ENCODE measurements at places on chromosomes 7 and 10.

DNA sequence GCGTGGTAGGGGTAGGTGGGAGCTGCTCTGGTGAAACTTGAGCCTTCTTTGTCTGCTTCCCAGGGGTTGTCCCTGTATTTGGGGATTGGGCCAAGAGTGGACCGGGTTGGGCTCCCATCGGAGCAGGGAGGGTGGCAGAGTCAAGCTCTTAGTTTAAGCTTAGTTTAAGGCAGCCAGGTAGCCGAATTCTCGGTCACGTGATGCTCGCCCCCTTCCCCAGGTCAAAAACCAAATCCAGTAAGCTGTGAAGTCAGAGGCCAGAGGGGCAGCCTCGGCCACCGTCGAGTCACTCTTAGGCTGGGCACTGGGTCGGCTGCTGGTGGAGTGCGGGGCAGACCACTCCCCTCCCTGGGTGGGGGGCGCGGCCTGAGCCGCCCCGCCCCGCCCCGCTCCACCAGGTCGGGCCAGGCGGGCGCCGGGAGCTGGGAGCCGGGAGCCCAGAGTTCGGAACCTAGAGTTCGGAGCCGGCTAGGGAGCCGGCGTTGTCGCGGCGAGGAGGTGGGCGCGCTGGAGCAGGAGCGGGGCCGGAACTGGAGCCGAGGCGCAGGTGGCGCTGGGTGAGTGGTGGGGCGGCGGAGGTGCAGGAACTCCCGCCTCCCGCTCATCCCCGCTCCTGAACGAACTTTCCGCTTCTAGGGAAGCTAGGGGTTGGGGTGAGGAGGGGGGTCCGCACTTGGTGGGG is 2.8 kb upstream of the LZTS2 start:
- DNase-seq = peak; percentile 51

DNA sequence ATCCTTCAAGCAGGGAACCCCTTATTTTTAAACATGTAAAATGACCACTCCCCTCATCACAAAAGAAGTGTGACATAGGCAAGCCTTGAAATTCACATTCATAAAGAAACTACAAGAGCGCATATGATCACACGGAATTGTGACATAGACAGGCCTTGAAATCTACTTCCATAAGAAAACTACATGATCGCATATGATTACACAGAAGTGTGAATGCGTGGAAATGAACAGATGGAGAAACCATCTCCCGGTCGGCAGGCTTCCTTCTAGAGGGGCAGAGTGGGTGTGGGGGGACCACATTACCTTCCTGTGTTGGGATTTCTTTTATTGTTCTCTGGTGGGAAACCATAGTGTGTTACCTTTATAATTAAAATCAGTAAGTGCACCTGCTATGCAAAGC is 285.1 kb upstream of the ADARB2 start:
- DNase-seq = no peak

DNA sequence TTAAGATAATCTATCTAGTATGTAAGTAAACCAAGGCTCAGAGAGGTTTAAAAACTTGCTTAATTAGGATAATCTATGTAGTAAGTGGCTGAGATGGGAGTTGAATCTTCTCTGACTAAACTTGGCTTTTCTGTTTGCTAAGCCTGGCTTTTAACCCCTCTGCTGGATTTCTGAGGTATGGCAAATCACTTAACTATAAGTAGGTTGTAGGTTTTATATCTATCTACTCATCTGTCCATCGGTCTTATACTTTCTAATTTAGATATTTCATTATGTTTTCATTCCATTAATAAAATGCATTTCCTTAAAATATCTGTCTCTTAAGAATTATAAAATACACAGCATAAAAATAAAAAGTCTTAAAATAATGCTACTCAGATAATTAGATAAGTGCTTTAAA is 59.4 kb downstream of the ST7 start:
- no peak for DNase-seq

DNA sequence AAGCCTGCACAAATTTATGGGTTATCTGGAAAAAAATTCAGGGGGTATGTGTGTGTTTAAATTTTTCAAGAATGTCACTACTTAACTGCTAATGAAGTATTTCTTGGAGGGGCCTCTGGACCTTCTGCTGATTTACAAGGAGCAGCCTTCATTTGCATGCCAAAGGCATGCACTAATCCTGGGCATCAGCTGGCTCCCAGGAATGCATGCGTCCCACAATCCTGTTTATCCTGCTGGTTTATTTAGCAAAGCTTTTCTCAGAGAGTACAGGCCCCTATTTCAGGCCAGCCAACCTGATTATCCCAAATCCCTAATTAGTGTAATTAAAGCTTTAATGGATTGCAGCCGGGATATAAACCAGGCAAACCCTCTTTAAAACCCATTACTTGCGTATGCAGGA is 170.4 kb downstream of the TAX1BP1 start:
- DNase-seq = no peak

DNA sequence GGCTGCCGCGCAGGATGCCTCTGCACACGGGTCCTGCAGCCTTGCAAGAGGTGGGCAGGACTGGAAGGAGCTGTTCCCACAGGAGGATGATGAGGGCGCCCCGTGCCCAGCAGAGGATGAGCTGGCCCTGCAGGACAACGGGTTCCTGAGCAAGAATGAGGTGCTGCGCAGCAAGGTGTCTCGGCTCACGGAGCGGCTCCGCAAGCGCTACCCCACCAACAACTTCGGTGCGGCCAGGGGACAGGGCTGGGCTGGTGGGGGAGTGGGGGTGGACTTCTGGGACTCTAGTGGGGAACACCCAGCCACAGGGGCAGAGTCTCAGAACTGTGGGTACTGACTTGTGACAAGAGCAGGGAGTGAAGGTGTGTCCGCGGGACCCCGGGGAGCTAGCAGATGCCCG is 16.0 kb downstream of the ZFYVE27 start:
- no peak for DNase-seq

DNA sequence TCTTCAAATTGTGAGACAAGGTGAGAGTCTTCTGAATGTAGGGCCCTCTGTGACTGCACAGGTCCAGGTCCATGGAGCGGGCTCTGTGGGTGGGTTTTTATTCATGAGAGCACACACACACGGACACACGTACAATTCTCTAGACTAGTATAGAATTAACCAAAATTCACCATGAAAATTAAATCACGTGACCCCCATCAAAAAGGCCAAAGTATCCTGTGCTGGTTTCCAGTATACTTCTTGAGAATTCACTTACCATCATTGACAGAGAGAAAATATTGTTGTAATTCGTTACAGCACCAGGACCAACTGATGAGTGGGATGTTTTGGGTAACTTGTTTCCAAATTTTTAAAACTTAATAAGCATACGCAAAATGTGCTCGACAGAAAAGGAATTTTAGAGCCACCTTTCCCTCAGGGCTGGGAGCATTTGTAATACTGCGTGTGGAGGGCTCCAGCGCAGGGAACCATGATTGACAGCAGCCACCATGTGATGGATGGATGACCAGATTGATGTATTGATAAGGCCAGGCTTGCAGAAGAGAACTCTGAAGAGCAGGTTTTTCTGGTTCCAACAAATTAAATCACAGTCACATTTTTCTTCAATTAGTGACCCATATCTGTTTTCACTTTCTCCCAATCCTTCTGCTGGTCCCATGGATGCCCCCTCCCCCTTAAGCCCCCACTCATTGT is 14.9 kb upstream of the DNTT start:
- no peak for DNase-seq

- no peak for DNase-seq
These were observed 368.4 kb upstream of the PODXL start for GRCh38 chr7:131924857-131925256.

DNA sequence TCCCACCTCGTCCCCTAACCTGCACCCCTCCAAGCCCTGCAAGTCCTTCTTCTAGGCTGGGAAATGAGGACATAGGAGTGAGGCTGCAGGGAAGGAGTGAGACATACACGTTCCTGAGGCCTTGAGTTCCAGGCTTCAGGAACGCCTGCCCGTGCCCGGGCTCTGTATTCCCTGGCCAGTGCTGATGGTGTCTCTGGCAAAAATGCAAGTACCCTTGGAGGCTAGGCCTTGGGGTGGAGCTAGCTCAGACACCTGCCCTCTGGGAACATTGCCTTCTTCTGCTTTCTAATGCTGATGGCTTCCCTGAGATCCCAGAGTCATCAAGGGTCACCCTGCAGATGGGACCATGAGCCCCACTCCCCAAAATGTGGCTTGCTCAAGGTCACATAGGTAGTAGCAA is 76.0 kb downstream of the GRK5 start:
- no peak for DNase-seq

DNA sequence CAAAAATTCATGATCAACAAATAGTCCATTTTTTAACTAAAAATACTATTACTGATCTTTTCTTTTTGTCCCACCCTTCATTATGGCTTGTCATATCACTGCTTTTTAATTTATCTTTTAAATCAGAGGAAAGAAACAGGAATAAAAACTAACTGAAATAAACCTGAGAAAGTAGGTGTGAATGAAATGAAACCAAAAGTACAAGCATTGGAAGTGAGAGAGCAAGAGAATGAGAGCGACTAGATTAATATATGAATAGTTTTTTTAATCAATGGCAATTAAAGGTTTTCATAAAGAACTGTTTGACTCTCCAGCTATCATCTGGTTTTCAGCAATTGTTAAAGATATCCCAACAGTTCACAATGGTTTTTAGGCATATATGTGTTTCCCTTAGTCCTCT is 137.8 kb downstream of the SPAG6 start:
- no peak for DNase-seq

DNA sequence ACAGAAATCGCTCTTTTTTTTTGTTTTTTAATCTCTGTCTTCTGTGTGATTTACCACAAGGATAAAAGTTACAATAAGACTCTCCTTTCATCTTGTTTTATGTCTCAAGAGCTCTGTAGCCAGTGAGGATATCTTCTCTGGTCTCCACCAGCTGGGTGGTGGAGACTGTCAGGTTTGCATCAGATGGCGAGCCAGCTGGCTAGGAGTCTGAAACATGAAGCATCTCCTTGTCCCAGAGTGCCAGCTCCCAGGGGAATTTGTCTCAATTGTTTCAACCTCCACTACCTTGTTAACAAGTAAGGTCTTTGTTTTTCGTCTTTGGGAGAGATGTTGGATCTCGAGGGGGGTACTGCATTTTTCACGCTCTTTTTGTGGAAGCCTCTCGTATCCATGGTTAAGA is 47.3 kb downstream of the FRMPD2 start:
- DNase-seq = no peak

DNA sequence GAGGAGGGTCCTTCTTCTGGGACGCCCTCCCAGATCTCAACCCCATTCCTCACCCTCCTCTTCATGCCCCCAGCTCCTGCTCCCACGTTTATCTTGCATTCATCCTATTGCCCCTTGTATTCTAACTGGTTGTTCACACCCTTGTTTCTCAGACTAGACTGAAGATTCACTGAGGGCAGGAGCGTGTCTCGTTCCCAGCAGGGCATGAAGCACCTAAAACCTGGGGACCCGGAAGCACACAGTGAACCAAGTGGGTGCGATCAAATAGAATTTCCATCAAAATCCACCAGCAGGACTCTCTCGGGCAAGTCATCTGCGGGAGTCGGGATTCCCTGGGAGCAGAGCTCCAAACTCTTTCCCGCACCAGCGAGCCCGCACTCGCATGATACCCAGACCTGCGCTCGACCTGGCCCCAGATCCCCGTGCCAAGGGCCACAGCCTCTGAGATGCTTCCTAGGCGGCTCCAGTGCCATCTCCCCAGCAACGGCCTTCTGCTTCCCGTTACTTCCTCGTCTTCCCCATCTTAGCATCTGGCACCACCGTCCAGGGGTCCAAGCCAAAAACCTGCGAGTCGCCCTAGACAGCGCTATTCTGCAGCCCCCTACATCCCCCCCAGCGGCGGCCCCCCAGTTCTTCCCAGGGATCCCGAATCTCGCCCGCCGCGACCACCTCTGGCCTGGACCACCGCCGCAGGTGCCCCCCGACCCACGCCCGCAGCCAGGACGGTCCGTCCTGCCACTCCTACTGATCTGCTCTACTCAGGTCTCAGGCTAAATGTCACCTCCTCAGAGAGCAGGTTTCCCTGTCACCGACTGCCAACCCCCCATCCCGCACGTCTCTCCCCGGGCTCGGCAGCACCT is 6.1 kb upstream of the GBX1 start:
- DNase-seq = no peak

GRCh38 chr7:25901658-25902057 is 250.3 kb upstream of the NFE2L3 start:
- DNase-seq = no peak
